ENCODE measurements at places on chromosomes 1 and 21.

- DNase-seq: no peak
These were observed at the start of gene NR1I3 for GRCh38 chr1:161238039-161238473. Gene NR1I3, minus strand, starts transcription at chr1:161238203. Its CDS starts 1,638 bp downstream, at chr1:161236565.

DNA sequence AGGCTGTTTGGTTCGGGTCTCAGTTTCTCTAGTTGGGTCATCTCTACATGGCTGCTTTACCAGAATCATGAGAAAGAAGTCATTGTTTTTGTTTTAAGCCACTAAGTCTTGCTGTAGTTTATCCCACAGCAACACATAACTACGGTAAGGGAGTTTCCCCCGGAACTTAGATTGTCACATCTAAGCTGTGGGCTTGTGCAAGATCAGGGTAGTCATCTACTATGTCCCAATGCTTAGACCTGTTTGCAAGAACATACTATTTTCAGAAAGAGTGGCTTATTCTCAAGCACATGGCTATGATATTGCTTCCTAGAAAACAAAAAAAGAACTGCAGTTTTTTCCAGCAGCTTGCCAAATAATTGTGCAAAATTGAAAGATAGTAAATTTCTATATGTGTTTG lies 18.0 kb upstream of the OLIG2 start:
- no peak for DNase-seq

- no peak for DNase-seq
These were observed 28.4 kb upstream of the ST3GAL3 start for GRCh38 chr1:43678940-43679339.

DNA sequence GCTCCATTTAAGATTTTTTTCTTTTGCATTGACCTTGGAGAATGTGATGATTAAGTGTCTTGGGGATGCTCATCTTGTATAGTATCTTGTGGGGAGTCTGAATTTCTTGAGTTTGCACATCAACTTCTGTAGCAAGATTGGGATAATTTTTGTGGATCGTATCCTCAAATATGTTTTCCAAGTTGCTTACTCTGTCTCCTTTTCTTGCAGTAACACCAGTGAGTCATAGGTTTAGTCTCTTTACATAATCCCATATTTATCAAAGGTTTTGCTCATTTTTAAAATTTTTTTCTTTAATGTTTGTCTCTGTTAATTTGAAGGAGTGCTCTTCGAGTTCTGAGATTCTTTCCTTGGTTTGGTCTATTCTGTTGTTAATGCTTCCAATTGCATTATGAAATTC lies 41.7 kb upstream of the ANGPTL1 start:
- DNase-seq: no peak

DNA sequence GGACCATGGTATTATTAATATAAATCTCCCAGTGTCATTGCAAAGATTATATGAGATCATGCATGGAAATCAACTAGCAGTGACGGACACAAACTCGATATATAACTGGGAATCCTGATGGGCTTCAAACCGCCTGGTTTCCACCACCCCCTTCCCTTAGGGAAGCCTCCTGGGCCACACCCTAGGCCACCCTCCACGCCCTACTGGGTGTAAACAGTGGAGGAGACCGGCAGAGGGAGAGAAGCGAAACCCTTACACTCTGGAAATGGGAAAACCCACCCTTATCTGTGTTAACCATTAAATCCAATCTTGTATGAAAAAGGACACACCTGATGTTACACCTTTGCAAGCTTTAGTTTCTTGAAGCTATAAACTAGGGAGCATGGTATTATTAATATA lies 595 bp upstream of the ZNHIT6 start:
- no peak for DNase-seq
